ENCODE measurements at places on chromosomes 1 and 21. TPM values are rescaled to one million over a fixed set of nuclear protein-coding genes. Genes with fewer than 3 reads are reported as not detected.

GRCh38 chr1:245168086-245168485 lies 13.3 kb downstream of the KIF26B start:
- H3K36me3 ChIP-seq: no peaks in the 10 kb centered on the region
- H3K4me1 ChIP-seq: peaks cover 6% of the 10 kb centered on the region
- no peak overlapping the region for H3K4me3 ChIP-seq
- no peak overlapping the region for H3K27ac ChIP-seq

NBPF20 gene
- 0.55 TPM for total RNA-seq

DNA sequence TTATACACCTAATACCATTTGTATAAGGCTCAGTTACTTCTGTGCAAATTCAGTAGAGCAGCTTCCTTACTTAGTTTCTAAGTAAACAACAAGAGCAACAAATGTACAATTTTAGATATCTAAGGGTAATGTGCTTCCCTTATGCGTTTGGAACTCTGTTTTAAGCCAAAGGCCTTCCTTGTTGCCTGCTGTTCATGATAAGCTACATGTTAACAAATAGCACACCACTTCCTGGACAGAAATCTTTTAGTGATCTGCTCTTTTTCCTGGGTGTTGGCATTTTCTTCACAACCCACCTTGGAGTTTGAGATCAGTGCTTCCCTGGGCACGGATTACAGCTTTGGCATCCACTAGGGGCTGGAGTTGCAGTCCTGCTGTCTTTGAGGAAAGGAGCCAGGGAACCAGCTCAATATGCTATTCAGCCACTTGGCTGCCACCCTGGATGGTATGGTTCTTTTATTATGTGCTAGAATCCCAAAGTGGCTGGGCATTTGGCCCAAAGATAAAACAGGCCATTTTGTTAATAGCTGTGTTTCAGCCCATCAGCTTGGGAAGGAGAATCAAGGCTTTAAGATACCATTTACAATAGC lies 55.6 kb upstream of the ADAR start:
- H3K27me3 ChIP-seq: peaks cover 33% of the 10 kb centered on the region
- no peak for DNase-seq

GRCh38 chr1:180407051-180407450 lies 95.3 kb downstream of the ACBD6 start:
- no peak overlapping the region for H3K27ac ChIP-seq
- no peak overlapping the region for H3K4me3 ChIP-seq
- DNase-seq: no peak
- H3K36me3 ChIP-seq: peaks cover 28% of the 10 kb centered on the region

- no peaks in the 10 kb centered on the region for H3K27me3 ChIP-seq
- peaks cover 82% of the 10 kb centered on the region for H3K4me1 ChIP-seq
- H3K36me3 ChIP-seq: peaks cover 79% of the 10 kb centered on the region
- H3K4me3 ChIP-seq: peak overlapping the region; percentile 57
Measured at GRCh38 chr1:154342132-154342531, 16.8 kb downstream of the ATP8B2 start.

DNA sequence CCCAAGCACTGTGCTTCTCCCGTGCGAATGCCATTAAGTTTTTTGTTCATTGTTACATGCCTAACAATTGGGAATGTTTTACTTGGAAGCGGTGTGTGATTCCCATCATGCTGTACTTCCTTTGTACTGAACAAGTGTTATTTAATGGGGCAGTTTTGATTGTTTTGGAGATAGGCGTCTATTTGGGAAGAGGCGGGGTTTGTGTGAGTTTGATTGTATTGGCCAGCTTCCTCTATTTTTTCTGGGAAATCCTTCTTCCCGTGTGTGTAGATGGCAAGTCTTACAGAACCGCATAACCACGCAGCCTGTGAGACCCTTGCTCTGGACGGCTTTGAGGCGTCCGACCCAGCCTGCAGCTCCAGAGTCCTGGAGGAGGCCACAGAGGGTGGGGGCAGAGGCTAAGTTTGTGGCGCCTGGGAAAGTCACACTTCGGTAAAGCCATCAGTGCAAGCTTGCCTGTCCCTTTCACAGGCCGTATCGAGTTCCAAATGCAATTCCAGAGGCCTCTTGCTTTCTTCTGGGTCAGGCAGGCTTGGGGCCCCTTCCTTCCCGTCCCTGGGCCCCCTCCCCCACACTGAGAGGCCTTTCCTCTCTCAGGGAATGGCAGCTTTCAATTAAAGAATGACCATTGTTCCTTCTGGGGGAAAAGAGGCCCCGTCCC lies 210.3 kb downstream of the TOMM20 start:
- no peak overlapping the region for H3K4me3 ChIP-seq
- H3K36me3 ChIP-seq: peaks cover 5% of the 10 kb centered on the region
- no peak for DNase-seq

DNA sequence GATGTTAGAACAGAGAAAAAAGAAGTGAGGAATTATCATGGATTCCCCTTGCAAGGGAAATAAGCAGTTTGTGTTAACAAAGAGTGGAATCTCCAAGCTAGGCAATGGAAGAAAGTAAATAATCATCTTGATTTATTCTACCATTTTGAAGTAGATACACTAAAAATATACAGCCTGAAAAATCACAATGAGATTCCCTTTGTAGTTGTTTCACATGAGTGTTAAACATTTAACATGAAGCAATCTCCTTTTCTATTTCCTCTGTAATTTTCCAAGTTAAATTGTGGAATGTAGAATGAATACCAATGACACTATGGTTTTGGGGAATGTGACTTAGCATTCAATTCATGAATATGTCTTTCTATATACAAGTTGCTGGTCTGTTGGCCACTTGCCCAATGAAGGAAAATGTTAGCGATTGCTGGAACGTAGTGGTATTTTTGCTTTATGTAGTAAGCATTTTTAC lies 5.7 kb downstream of the TGFB2 start:
- no peak overlapping the region for H3K27ac ChIP-seq
- DNase-seq: no peak
- peaks cover 58% of the 10 kb centered on the region for H3K27me3 ChIP-seq
- H3K4me1 ChIP-seq: peaks cover 24% of the 10 kb centered on the region
- H3K4me3 ChIP-seq: no peak overlapping the region

- H3K27me3 ChIP-seq: peaks cover 23% of the 10 kb centered on the region
- H3K27ac ChIP-seq: peak overlapping the region; percentile 52
- peaks cover 19% of the 10 kb centered on the region for H3K36me3 ChIP-seq
- peak overlapping the region; percentile 86 for H3K4me3 ChIP-seq
- peaks cover 14% of the 10 kb centered on the region for H3K4me1 ChIP-seq
- DNase-seq: peak; percentile 65
Measured at GRCh38 chr21:42009018-42009830, 936 bp downstream of the ZBTB21 start.

DNA sequence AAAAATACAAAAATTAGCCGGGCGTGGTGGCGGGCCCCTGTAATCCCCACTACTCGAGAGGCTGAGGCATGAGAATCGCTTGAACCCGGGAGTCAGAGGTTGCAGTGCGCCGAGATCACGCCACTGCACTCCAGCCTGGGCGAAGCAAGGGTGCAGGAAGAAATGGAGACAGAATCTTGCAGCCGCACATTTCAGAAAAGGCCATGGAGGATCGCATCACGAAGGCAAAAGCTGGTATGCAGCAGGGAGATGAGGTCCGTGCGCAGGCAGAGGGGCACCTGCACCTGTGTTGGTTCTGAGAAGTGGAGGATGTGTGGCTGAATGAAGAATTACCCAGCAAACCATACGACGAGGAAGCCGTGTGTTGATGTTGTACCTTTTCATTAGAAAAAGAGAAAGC lies 53.0 kb upstream of the ABCG1 start:
- no peak overlapping the region for H3K4me3 ChIP-seq
- H3K36me3 ChIP-seq: no peaks in the 10 kb centered on the region
- H3K27ac ChIP-seq: no peak overlapping the region
- peak; percentile 19 for DNase-seq

DNA sequence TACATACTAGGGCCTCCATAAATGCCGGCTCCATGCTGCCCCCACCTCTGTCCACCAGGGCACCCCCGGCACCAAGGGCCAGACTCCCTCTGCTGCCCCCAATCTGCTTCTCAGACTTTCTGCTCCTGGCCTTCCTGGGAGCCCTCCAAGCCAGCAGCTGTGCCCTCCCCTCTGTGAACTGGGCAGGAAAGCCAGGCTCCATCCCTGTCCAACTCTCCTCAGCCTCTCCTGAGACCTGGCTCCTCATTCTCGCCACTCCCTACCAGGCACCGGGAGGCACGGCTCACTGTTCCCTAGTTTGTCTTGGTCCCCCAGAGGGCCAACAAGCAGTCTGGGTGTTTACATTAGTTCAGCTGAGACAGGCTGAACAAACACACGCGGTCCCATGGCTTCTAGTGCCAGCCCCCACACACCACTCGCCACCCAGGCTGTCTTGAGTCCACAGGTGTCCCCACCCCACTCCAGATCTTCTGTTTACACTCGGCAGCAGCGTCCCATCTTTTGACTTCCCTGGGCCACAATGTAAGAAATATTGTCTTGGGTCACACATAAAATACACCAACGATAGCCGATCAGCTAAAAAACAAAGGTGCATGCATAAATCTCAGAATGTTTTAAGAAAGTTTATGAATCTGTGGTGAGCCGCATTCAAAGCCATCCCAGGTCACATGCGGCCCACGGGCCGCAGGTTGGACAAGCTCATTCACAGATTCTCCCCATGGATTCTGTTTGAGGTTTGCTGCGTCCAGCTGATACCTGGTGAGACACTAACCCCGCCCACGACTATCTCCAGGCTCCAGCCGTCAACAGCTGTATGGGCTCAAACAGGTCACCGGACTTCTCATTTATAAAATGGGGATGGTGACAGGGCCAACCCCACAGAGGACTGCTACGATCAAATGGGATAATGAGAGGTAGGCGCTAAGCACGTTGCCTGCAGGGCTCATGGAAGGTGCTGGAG lies 29.5 kb upstream of the ECE1 start:
- H3K4me3 ChIP-seq: no peak overlapping the region
- no peaks in the 10 kb centered on the region for H3K36me3 ChIP-seq
- no peak overlapping the region for H3K27ac ChIP-seq
- no peak for DNase-seq
- no peaks in the 10 kb centered on the region for H3K27me3 ChIP-seq

- DNase-seq: peak; percentile 85
- H3K36me3 ChIP-seq: peaks cover 4% of the 10 kb centered on the region
- H3K27ac ChIP-seq: peak overlapping the region; percentile 70
- no peaks in the 10 kb centered on the region for H3K27me3 ChIP-seq
Measured at GRCh38 chr1:198556971-198557370, 16.5 kb upstream of the ATP6V1G3 start.

DNA sequence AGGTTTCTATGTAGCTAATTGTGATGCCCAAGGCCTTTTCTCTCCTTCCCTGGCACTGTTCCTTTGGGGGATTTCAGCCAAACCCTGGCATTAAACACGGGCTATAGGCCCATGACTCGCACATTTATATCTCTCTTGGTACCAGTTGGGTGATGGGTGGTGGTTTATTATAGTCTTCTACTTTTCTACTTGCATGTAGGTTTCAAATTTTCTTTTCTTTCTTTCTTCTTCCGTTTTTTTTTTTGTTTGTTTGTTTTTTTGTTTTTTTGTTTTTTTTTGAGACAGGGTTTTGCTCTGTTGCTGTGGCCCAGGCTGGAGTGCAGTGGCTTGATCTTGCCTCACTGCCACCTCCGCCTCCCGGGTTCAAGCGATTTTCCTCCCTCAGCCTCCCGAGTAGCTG lies 1.1 kb downstream of the IL10RB start:
- no peaks in the 10 kb centered on the region for H3K27me3 ChIP-seq
- no peak for DNase-seq
- peak overlapping the region; percentile 93 for H3K27ac ChIP-seq
- H3K4me3 ChIP-seq: peak overlapping the region; percentile 89
- H3K36me3 ChIP-seq: peaks cover 50% of the 10 kb centered on the region

LCE1E gene
- not detected for total RNA-seq

GRCh38 chr1:89754518-89754917 lies 66.3 kb upstream of the LRRC8D start:
- no peak overlapping the region for H3K4me3 ChIP-seq
- no peaks in the 10 kb centered on the region for H3K27me3 ChIP-seq
- peaks cover 66% of the 10 kb centered on the region for H3K4me1 ChIP-seq
- DNase-seq: no peak

DNA sequence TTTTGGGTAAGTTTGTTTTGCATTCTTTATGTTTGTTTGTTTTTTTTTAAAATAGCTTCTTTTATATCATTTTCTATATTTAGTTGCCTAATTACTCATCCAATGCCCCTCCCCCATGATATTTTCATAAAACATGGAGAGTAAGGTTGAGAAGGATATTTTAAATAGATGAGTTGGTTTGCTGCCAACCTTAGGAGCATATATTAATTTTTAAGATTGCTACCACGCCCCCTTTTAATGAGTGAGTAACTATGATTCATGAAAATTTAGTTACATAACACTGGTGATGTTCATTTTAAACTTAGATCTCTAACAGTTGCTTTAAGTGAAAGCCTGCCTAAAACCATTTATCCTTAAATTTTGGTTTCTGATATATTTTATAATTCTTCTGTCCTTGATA lies 18.7 kb downstream of the TMEM50A start:
- H3K27ac ChIP-seq: peak overlapping the region; percentile 80
- peaks cover 57% of the 10 kb centered on the region for H3K36me3 ChIP-seq
- H3K4me1 ChIP-seq: peaks cover 42% of the 10 kb centered on the region
- H3K4me3 ChIP-seq: peak overlapping the region; percentile 11
- no peak for DNase-seq

SH2D2A gene
- total RNA-seq: 157 TPM

CYP4B1 gene
- not detected for total RNA-seq

- peak; percentile 81 for DNase-seq
- no peaks in the 10 kb centered on the region for H3K27me3 ChIP-seq
- no peaks in the 10 kb centered on the region for H3K4me1 ChIP-seq
Measured at GRCh38 chr1:26853156-26853555, 9.8 kb upstream of the SFN start.

- no peaks in the 10 kb centered on the region for H3K4me1 ChIP-seq
- H3K36me3 ChIP-seq: peaks cover 61% of the 10 kb centered on the region
- H3K27ac ChIP-seq: no peak overlapping the region
Measured at GRCh38 chr21:28971171-28971570, 21.5 kb downstream of the LTN1 start.

GRCh38 chr1:55684131-55684650 lies 469.0 kb upstream of the USP24 start:
- H3K4me3 ChIP-seq: no peak overlapping the region
- H3K27me3 ChIP-seq: no peaks in the 10 kb centered on the region
- DNase-seq: no peak
- H3K36me3 ChIP-seq: no peaks in the 10 kb centered on the region

GRCh38 chr1:180918519-180918918 lies 5.8 kb downstream of the KIAA1614 start:
- H3K4me1 ChIP-seq: no peaks in the 10 kb centered on the region
- no peak for DNase-seq
- H3K36me3 ChIP-seq: no peaks in the 10 kb centered on the region

DNA sequence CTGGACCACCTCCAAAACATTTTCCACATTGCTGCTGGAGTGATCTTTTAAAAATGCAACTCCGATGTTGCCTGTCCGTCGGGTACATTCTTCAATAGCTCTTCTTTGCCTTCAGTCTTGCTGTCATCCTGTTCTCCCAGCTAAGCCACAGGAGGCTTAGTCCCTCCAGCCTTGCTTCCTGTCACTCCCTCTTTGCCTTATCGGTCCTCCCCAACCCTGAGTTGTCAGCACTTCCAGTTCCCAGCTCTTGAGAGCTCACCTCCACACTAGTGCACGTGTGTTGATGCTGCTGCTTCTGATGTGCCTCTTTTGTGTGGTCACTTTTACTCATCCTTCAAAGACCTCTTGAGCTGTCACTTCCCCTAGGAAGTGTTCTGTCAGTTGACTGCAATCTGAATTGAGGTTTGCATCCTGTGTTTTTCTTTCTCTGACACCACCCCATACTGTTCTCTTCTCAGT lies 15.3 kb downstream of the UCK2 start:
- peak overlapping the region; percentile 44 for H3K27ac ChIP-seq
- H3K36me3 ChIP-seq: peaks cover 13% of the 10 kb centered on the region
- H3K4me1 ChIP-seq: peaks cover 53% of the 10 kb centered on the region
- no peak overlapping the region for H3K4me3 ChIP-seq

All from activated CD8-positive, alpha-beta memory T cell treated with anti-CD3 and anti-CD28 coated beads, Interleukin-2, amount 10 ng/mL, durations not matched to agents 7 days and 5 days (primary cell).